ENCODE measurements at places on chromosomes 12 and 14.

GRCh38 chr12:16062611-16063010, 151.5 kb downstream of the DERA start:
- no peak for DNase-seq

- DNase-seq = no peak
Observed at GRCh38 chr12:4140581-4141301, 132.8 kb upstream of the CCND2 start.

DNA sequence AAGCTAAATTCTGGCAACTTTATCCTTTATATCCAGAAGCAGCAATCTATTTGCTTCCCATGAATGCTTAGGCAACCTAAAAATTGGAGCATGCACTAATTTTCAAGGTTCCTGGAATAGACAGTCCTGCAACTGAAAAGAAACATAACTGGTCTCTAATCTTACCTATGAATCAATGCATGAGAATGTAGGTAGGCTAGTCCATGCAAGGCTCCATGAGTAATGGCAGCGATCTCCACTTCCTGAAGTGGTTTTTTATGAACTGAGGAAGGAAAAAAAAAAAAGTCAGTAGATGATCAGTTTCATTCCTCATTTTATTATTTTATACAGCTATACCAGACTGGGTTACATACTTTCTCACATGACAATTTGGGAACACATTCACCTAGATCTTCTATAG, 102.0 kb downstream of the PEBP1 start:
- DNase-seq = no peak

DNA sequence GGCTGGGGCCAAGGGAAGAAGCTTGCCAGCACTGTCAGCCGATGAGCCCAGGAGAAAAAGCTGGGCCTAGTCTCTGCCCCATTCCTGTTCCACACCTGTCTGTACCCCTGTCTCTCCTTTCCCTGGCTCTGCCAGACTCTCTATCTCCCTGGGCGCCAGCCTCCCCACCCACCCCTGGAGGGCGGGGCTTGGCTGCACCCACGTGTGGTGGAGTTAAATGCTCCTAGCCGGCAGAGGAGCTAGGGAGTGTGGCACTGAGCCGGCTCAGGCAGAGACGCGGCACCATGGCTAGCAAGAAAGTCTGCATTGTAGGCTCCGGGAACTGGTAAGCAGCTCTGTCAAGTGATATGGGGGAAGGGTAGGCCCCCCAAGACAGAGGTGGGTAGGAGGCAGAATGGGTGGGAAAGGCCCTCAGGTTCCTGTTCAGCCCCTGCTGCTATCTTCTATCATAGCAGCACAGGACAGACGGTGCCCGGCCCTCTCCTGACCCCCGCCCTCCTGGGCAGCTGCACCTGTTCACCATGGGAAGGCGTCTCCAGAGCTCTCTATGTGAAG, at the start of gene GPD1:
Gene GPD1 (plus strand): TSS at position 242 of the 555 bp plus-strand sequence. CDS start 43 bp downstream, at position 285.
- DNase-seq = no peak

- peak; percentile 5 for DNase-seq
Observed at GRCh38 chr14:71803539-71804260, 128.5 kb upstream of the RGS6 start.

DNA sequence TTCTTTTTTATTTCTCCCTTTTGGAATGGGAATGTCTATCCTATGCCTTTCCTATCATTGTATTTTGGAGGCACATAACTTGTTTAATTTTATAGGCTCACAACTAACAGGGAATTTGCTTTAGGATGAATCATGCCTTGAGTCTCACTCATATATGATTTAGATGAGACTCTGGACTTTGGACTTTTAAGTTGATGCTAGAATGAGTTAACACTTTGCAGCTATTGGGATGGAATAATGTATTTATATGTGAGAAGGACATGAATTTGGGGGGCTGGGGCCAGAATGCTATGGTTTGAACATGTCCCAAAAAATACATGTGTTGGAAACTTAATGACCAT, 365.3 kb downstream of the ZFP36L1 start:
- no peak for DNase-seq

All from HFF-Myc (cell line).